ENCODE measurements at places on chromosomes 16 and 17.

- DNase-seq, result no peak
These were observed 20.8 kb downstream of the DCUN1D3 start for GRCh38 chr16:20879175-20880040.

GRCh38 chr17:41615454-41615853 is 2.9 kb upstream of the KRT16 start:
- no peak for DNase-seq

- DNase-seq, result no peak
These were observed 129.9 kb downstream of the RAP1GAP2 start for GRCh38 chr17:2926019-2926650.

DNA sequence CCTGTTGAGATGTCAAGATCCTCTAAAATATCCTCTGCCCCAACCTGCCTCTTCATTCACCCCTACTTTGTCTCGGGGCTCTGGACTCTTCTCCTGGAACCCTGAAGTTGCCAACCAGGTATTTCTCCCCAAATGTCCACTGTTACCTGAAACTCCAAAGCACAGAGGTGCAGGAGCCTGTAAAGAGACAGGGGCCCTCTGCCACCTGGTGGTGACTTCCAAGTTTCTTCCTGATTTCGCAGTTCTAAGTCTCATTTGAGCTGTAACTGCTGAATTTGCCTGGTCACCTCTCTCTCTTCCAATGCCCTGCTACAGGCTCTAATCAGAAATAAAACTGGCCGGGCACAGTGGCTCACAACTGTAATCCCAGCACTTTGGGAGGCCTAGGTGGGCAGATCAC is 77.1 kb upstream of the RCVRN start:
- DNase-seq, result no peak

DNA sequence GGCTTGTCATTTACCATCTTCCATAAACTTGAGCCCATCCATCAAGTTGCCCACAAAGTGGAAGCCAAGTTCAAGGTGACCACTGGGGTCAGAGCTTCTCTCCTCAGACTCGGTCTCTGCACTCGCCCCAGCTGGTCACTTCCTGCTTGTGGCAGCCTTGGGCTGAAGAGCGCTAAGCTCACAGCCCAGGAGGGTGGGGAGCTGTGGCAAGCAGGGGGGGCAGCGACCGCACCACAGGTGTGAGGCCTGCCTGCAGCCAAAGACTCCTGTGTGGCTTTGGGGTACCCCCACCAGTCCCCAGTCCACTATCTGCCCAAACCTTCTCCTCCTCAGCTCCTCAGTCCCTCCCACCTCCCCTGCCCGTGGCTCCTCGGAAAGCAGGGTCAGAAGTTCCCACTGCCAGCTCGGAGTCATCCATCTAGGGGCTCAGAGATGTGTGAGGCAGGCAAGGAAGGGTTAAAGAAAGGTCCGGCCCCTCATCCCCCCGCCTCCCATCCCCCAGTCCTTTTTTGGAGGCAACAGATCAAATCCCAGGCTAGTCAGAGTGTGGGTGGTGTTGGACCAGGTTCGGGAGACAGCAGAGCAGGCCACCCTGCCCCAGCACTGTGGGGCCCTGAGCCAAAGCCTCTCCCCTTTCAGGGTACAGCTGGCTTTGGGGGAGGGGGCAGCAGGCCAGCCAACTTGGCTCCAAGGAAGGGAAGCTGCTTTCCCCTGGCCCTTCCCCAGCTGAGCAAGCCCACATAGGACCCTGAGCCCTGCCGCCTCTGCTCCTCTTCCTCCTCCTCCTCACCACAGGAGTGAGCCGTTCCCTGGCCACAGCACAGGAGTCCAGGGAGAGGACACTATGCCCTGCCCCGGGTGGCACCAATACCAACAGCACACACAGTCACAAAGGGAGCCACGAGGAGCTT is 3.2 kb downstream of the CSF3 start:
- DNase-seq, result no peak

DNA sequence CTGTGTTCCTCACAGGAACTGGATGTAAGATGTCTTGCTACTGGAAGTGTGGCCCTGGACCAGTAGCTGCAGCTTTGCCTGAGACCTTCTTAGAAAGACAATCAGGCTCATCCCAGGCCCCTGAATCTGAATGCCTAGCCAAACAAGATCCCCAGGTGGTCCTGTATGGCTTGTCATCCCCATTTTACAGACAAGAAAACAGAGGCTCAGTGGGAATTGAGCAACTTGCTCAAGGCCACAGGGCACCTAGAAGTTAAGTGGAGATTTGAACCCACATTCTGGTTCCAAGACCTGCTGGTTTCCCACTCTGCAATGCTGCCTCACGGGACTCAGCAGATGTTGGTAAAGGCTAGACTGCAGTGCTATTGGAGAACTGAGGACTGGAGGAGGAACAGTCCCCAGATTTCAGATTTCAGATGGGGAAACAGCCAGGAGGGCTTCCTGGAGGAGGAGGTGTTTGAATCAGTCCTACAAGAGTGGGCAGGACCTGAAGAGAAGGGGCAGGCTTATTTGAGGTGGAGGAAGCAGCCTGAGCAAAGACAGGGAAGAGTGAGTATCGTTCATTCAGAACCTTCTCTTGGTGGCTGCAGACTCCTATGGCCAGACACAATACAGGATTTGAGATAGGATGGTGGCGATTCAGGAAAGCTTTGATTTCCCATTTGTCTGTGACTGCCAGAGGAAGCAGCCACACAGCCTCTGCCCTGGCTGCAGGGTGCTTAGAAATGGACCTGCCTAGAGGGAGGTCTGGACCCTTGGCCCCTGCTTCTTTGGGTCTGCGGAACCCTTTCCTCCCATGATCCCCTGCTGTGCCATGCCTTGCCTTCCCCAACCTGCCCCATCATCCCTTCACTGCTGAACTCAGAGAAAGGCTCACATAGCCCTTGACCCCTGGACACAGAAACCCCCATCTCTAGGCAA is 233.4 kb upstream of the NLRP1 start:
- no peak for DNase-seq

DNA sequence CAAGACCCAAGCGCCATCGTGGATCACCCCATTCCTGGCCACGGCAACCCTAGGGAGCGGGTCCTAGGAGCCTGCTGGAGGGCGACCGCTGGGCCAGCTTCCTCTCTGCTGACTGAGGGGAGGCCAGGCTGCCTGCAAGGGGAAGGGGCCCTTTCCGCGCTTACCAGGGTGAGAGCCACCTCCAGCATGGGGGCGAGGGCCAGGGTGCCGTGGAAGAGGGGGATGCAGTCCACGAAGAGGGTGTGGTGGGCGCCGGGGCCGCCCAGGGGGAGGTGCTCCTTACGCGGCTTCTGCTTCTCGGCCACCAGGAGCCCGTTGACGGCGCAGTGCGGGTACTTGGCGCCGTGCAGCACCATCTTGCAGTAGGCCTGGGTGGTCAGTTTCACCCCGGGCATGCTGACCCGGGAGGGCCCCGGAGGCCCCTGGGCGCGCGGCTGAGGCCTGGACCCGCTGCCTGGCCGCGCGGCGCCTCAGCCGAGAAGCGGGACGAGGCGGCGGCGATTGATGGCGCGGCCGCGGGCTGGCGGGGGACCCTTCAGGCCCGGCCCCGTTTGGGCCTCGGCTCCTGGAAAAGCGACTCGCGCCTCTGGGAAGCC is 345 bp downstream of the EMC8 start:
- DNase-seq, result no peak

GRCh38 chr17:11909348-11909747 is 87.9 kb downstream of the ZNF18 start:
- no peak for DNase-seq

DNA sequence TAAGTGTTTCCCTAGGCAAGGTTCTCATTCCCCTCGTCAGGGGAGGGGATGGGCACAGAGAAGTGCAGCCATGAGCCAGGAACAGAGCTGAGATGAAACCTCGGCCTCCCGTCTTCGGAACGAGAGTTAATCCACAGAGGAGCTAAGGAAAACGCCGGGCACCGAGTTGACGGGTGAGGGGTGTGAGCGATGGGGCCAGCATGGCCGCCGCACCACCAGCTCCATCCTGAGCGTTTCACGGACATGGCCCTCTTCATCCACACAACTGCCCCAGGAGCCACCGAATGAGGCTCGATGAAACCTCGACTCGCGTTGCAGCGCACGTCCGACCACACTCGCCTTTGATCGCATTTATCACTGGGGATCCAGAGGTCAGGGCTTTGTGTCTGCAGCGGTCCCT is 21.5 kb downstream of the CA5A start:
- DNase-seq, result no peak

GRCh38 chr16:22053921-22054341 is 38.4 kb upstream of the VWA3A start:
- no peak for DNase-seq

DNA sequence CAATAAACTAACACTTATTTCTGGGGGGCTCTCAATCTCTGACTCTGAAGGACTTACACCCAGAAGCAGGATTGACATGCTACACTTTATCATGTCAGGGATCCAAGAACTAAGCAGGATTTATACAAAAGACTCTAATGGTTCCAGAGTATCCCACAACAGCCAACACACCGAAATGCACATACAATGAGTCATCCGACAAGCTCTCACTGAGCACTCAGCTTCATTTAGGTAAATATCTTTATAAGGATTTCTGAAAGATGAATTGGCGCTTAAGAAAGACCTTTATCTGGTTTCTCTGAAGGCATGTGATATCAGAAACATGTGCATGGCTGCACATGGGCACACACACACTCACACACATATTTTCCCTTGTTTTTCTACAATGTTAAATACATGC is 77.2 kb downstream of the TOX3 start:
- DNase-seq, result no peak

DNA sequence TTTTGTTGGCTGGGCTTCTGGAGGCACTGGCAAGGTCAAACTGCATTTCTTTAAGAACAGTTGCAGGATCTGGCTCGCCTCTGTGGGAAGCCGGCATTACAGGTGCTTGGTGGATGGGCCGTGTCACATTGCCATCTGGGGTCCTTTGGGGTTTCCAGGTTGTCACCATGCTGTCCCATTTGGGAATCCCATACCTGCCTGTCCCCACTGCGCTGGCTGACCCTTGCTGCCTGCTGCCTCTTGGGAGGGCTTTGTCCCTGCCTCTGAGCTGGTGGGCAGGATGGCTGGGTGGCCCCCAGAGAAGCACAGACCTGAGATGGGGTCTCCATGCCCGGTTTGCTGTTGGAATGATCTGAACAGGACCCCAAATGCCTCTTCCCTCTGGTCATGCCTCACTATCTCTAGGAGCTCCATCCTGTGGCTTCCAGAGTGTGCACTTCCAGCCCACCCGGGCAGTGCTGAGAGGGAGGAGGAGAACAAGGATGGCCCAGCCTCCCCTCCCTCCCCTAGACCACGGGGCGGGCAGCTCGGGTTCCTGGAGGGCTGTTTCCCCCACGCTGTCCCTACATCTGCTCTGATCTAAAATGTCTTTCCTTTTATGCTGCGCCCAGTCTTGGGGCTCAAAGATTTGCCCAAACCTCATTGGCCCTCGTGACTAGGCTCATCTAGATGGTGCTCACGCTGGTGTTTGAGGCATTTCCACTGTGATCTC is 28.0 kb downstream of the OR1D5 start:
- no peak for DNase-seq

- no peak for DNase-seq
These were observed 35.7 kb downstream of the TMC6 start for GRCh38 chr17:78092794-78093324.
